Upper lobe of right lung (tissue), 1 donor: ENCODE measurements at places on chromosomes 16 and 17.

DNA sequence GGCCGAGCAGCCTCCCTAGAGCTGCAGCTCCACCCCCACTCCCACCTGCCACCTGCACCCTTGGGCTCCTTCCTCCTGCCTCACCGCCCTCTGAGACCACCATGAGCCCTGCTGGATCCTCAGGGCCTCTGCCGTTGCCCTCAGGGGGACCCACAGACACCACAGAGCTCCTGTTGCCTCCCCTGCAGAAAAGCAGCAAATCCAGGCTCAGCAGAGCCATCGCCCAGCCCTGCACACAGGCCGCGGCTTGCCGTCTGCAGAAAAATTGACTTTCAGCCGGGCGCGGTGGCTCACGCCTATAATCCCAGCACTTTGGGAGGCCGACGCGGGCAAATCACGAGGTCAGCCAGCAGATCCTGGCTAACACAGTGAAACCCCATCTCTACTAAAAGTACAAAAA lies 7.0 kb upstream of the PPP1R27 start:
- no peak for DNase-seq

DNA sequence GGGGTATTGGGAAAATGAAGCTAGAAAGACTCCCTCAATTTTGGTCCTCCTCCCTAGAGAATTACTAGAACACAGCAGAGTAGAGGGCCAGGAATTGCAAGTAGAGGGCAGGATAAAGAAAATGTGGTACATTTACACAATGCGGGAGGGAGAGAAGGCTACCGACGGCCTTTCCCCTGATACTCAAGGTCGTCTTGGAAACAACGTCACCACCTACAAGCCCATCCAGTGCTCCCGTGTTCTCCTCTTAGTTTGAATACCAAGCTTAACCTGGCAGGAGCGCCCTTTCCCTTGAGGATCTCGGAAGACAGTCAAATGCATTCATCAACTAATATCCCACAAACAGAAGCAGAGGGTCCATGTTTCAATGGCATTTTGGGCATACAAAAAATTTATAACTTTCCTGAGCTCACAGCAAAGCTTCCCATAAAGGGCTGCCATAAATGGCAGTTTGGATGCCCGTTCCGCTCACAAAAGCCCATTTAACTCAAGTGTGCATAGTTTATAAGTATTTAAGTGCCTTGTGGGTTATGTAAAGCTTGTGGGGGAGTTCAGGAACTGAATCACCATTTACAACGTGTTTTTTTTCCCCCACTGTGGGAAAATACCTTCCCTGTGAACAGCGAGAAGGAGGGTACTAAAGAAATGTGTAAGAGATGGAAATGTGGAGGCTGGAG lies 414.6 kb downstream of the SLC39A11 start:
- DNase-seq, result no peak

GRCh38 chr16:84735849-84736586 lies 36.2 kb downstream of the USP10 start:
- no peak for DNase-seq

DNA sequence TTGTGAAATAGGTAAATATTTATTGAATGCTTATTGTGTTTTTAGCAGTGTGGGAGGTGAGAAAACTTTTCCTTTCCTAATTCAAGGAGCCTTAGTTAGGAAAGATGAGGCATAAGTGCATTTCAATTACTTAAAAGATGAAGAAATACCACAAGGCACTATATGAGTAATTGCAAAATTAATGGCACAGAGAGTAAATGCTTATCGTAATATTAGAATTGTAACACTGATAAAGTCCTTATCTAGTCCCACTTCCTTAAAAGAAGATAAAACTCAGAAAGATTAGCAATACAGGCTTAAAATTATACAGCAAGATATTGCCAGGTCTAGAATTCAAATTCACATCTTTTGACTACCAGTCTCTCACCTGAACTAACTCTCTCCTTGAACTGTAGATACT lies 232.6 kb upstream of the TBX2 start:
- DNase-seq, result no peak

GRCh38 chr17:41812381-41813151 lies at the start of gene FKBP10:
TSS of gene FKBP10 (plus strand) at chr17:41813004. CDS start at chr17:41813035, 31 bp downstream.
- DNase-seq, result peak; percentile 73

DNA sequence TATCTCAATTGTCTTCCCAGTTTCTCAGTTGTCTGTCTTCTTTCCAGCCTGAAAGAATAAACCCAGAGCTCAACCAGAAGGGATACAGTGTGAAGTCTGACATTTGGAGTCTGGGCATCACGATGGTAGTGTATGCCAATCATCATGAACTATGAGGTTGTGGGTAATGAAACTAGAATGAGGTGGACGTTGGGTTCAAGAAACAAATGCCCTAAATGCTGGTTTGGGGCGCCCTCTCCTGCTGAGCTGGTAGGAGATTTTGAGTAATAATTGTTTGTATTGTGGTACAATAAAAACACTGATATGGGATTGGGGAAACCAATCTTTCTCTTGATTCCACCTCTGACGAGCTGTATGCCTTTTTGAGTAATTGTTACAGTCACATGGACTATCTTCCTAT lies 110.4 kb downstream of the MAP2K6 start:
- no peak for DNase-seq

- DNase-seq, result no peak
Observed at GRCh38 chr17:18218756-18219415, 6.5 kb upstream of the LLGL1 start.

DNA sequence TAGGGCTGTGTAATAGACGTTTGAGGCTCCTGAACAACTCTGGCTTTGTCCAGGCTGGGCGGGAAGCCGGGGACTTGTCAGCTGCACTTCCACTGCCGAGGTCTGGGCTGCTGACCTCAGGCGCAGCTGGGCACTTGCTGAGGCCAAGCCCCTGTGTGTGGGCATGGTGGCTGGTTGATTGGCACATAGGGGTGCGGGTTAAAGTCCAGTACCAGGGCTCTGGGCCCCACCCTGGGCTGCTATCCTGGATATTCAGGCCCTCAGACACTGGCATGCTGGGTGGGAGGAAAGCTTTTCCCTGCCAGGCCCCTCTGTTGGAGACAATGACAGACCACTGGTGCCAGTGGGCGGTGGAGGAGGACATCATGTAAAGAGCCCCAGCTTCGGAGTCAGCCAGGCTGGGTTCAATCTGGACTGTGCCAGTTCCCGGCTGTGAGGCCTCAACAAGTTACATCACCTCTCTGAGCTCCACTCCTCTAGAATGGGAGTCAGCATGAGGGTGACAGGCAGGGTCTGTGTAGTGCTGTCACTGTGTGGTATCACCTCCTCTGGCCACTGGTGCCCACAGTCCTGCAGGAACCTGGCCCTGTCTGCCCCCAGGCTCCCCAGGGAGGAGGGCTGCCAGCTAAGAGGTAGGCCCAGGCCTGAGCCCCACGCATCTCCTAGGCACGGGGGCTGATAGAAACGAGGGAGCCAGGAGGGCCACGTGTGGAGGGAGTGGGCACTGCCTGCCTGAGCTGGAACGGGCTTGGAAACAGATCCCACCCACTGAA lies 42.5 kb downstream of the PSME3IP1 start:
- DNase-seq, result peak; percentile 58

- DNase-seq, result no peak
Observed at GRCh38 chr16:53773150-53773846, 69.3 kb downstream of the FTO start.

DNA sequence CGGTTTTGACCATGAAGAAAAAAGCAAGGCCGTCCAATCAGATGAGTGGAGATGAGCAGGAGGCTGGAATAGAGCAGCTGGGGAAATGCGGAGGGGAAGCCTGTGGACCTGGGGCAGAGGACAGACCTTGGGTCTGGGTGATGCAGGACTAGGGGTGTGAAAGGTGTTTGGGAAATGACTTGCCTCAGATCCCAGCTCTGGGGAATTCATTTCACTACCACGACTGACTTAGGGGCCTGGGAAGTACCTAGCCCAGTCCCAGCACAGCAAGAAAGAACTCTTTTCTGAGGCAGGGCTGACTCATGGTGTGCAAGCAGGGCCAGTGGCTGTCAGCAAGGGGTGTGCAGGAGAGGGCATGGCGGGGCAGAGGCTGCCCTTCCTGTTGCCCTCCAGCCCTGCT lies 14.8 kb downstream of the DNAI2 start:
- DNase-seq, result no peak

GRCh38 chr17:77873500-77874302 lies 84.8 kb upstream of the TNRC6C start:
- peak; percentile 35 for DNase-seq

- no peak for DNase-seq
Observed at GRCh38 chr17:72452286-72453173, 331.7 kb downstream of the SOX9 start.

GRCh38 chr17:40895106-40895730 lies 10.2 kb upstream of the KRT20 start:
- DNase-seq, result no peak
